Stimulated activated CD4-positive, alpha-beta T cell treated with anti-CD3 and anti-CD28 coated beads, Interleukin-12 subunit alpha, Interleukin-12 subunit beta, amount 100 ng/mL, for 4 hours (primary cell): ENCODE measurements at places on chromosomes 5 and 9.

DNA sequence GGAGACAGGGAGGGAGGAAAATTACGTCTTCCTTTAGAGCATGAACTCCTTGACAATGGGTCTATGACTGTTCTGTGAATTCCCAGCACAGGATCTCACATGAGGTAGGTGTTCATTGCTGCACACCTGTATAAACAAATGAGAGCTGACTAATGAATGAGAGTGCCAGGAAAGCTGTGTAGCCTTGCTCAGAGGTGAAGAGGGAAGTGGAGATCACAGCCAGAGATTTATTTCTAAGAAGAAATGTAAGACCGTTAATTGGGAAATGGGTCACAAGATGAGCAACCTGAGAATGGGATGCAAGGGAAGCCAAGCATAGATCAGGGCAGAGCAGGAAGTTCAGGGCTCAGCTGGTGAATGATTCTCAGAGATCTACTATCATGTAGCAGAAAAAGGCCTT lies 295.1 kb downstream of the CDK5RAP2 start:
- no peak for DNase-seq

DNA sequence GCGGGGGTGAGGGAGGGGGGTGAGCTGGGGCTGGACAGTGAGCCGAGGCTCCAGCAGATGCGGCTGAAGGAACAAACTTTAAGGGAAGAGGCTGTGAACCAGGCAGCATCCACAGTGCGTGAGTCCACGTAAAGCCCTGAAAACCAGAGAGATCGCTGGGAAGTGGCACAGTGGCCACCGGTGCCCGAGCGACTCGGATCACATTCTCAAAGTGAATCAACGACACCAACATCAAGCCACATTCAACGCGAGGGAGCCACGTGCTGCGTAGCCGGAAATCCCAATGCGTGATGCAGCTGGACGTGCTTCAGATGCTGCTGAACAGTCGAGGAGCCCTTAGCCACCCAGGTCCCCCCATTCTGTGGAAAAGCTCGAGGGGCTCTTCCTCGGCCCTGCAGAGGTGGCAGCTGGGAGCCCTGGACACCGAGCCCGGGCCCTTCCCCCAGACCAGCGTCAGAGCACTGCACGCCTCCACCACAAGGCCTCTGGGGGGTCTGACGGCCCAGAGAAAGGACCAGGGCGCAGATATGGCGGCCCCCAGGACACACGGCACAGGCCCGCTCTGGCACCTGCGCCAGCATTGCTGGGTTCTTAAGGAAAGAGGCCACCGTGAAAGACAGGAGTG lies 53.7 kb upstream of the EXOC3 start:
- no peak for DNase-seq

DNA sequence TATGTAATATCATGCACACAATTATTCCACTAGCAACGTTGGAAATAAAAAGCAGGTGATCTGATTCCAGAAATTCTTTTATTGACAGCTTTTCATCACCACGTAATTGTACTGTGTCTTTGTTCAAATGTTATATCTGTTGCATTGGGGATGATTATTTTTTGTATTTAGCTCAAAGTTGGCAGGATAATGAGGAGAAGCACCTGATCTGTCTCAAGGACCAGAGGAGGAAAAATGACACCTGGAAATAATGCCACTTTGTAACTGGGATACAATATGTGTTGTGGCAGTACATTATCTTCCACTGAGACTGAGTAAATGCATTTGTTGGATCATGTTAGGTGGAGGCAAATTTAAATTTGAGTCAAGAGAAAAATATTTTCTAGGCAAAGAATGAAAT lies 1298.8 kb upstream of the CDH6 start:
- no peak for DNase-seq

DNA sequence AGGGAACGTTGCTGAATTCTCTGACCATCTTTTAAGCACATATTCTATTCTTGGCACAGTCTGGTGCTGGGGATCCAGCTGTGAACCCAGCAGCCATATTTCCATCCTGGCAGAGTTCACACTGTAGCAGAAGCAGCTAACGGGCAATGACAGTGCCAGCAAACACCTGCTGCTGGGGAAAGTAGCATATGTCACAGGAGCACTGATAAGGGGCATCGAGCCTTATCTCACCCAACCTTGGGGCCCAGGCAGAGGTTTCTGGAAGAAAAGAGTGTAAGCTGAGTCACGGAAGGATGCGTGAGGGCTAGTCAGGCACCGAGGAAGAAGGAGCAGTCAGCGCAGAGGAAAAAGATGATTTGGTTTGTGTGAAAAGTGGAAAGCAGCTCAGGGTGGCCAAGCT lies 1.1 kb downstream of the NDOR1 start:
- no peak for DNase-seq

GRCh38 chr5:177555228-177555627 lies 865 bp upstream of the FAM193B start:
- no peak for DNase-seq

DNA sequence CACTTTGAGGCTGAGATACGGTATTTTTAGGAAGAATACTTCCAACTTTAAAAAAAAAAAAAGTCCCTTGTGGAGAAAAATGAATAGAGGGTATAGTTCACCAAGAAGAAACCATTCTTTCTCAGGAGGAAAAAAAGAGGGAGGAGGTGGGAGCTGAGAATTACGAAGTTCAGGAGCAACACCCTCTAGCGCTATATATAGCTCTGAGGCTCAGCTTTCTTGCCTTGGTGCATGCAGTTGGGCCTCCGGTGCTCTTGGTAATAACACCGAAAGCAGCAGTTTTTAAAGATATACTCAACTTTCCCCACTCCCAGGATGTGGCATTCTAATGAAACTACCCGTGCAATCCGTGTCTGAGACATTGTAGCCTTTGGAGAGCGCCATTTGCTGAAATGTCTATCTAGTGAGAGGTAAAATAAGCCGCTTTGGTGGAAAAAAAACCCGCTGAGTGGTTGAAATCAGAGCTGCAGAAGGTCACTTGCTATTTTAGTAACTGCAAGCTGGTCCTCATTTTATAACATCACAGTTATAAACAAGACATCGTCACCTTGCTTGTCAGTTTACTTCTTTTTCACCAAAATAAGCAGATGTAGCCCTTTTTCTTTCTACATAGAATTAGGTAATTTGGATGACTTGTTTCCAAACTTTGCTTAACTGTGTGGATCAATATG lies 156.4 kb downstream of the RORB start:
- no peak for DNase-seq

DNA sequence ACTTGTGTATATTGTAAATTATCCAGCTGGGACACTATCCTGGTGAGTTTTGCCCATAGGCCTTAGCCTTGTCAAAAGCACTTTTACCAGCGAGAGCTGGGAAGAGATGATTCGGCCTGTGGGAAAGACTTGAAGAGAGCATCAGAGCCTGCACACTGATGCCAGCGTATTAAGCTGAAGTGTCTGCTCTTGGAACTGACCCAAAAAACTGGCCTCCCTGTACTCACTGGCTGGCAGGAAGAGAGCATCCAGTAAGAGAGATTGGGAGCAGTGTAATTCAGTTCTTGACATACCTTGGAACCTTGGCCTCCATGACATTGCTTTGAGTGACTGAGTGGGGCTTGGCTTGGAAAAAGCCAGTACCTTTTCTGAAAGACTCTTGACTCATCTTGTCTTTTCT lies 73.7 kb downstream of the ZNF462 start:
- no peak for DNase-seq

GRCh38 chr5:36450229-36451014 lies 148.7 kb upstream of the RANBP3L start:
- DNase-seq: no peak

DNA sequence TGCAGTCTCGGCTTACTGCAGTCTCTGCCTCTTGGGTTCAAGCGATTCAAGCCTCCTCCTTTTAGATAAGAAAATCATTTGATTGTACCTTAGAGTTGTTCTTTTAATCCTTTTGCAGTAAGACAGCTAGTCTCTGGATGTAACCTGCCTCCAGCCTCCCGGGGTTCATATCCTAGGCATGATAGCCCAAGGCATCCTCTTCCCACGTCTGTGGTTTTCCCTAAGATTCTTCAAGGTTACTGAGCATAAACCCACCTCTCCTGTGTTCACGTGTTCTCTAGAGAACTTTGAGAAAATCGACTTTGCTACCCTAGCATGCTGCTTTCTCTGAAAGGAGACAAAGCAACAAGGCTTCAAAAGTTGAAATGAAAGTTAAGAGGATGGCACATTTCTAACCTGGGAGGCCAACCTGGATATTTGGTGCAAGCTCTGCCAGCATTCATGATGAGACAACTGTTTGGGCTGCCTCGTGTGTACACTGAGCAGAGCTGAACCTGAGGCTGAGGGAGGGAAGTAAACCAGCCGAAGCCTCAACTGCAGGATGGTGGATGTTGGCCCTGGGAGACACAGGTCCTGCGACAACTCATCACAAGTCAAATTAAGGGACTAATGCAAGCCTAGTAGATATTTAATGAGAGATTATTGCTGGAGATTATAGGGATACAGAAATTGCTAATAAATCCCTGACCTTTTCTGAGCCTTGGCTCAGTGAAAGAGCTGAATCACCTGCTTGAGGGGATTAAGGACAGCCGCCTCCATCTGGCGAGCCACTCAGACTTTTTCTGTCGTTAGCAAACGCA lies 261.8 kb downstream of the ARHGAP26 start:
- DNase-seq: no peak

DNA sequence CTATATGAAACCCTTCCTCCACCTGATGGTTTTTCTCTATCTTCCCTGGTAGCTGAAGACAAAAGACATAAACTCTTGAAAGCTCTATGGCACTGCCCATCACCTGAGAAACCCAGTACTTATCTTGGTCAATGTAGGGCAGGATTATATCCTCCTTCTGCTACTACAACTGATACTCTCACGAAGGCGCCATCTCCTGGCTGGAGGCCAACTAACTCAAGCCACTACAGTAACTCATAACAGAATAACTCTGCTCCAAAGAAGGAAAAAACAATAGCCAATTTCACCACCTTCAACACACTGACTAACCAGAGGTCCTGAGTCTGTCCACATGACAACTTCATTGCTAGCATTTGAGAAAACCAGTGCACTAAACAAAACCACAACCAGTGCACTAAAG lies 409.2 kb downstream of the CETN3 start:
- DNase-seq: no peak

- DNase-seq: peak; percentile 7
Observed at GRCh38 chr5:31855134-31856040, 216.5 kb downstream of the PDZD2 start.

- DNase-seq: no peak
Observed at GRCh38 chr5:5327126-5327525, 95.4 kb upstream of the ICE1 start.

- no peak for DNase-seq
Observed at GRCh38 chr5:17147617-17148016, 69.8 kb upstream of the BASP1 start.

- DNase-seq: no peak
Observed at GRCh38 chr5:99059685-99060084, 130.9 kb upstream of the CHD1 start.

DNA sequence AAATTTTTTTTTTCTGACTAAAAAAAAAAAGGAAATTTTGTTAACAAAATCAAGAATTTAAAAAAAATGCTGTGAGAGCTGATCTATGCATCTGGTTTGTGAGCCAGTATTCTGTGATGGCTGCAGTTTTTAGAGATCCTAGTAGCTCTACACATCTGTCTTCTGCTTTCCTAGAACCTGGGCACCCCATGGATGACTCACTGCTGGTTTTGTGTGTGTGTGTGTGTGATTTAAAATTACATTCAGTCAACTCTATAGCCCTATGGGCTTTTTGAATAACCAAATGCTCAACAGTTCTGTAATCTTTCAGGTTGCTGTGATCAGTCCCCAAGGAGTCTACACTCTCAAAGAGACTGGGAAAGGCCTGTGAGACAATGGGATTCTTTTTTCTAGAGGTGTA lies 2.5 kb upstream of the PSMD5 start:
- DNase-seq: peak; percentile 22

DNA sequence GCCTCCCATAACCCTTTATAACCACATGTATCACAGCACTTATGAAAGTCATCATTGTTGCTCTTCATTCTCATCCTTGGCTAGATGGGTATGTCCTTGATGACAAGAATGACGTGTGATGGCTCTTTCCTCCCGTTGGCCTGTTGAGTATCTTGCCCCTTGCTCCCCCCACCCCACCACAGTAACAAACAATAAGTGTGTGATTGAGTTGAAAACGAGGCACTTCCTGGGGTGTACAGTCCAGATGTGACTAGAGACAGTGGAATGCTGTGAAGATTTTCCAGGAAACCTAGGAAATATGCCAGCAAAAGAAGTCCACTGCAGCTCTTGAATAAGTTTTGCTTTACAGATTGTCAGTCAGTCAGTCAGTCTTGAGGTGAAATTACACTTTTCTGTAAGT lies 262.5 kb downstream of the ELAVL2 start:
- DNase-seq: no peak

DNA sequence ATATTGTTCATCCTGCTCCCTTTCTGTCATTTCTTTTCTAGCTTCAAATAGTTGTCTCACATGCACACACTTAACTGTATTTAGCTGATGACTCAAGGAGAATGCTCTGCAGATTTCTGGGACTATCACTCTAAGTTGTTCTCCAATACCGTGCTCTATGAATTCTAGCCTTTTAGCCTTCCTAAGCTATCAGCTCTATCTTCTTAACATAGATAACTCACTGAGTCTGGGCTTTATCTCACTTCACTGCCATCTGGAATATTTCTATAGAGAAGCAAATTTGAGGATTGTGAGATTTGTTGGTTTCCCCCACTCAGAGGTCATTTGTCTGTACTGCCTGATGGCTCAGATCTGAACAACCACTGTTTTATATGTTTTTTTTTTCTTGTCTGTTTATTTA lies 369.7 kb downstream of the TUSC1 start:
- no peak for DNase-seq

DNA sequence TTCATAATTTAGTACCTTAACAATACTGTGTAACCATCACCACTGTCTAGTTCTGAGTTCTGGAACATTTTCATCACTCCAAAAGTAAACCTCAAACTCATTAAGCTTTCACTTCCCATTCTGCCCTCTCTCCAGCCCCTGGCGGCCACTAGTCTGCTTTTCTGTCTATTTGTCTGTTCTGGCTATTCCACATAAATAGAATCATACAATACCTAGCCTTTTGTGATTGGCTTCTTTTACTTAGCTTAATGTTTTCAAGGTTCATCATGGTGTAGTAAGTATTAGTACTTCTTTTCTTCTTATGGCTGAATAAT lies 138.7 kb downstream of the RAPGEF6 start:
- no peak for DNase-seq

DNA sequence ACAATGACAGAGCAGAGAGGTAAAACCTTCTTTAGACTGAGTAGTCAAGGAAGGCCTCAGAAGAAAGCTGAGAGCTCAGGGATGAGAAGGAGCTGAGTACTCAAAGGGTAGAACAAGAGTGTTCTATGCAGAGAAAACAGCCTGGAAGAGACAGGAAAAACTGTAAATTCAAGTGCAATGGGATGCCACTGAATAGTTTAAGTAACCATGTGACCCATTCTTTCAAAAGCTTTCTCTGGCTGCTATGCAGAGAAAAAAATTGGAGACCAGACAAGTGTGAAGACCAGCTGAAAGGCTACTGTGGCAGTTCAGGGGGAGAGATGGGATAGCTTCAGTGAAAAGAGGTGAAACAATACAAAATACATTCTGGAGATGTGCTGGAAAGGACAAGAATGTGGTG lies 61.3 kb upstream of the RNF38 start:
- DNase-seq: no peak

- DNase-seq: no peak
Observed at GRCh38 chr5:82513738-82514137, 235.6 kb upstream of the RPS23 start.

GRCh38 chr5:173472784-173473278 lies 143.6 kb downstream of the BOD1 start:
- DNase-seq: no peak

GRCh38 chr5:313806-314376 lies 7.6 kb upstream of the AHRR start:
- DNase-seq: no peak
